ENCODE measurements at places on chromosomes 6 and 20.

- DNase-seq: no peak
Measured at GRCh38 chr20:61953037-61954021, 112.4 kb downstream of the TAF4 start.

- no peak for DNase-seq
Measured at GRCh38 chr6:47016909-47017308, 25.2 kb downstream of the ADGRF1 start.

GRCh38 chr20:43238266-43238665 is 48.6 kb upstream of the PTPRT start:
- DNase-seq: no peak

- peak; percentile 78 for DNase-seq
Measured at GRCh38 chr6:161273274-161273751, 548 bp downstream of the AGPAT4 start.

- DNase-seq: no peak
Measured at GRCh38 chr6:49328051-49328744, 134.9 kb downstream of the MMUT start.

GRCh38 chr20:50040432-50041245 is 57.9 kb downstream of the SNAI1 start:
- DNase-seq: no peak

- no peak for DNase-seq
Measured at GRCh38 chr20:56014151-56014550, 8.8 kb upstream of the CBLN4 start.

GRCh38 chr6:133240511-133241085 is 559 bp upstream of the EYA4 start:
- no peak for DNase-seq

- no peak for DNase-seq
Measured at GRCh38 chr6:11744753-11745152, 33.9 kb downstream of the ADTRP start.

- DNase-seq: no peak
Measured at GRCh38 chr20:25084626-25085187, 2.8 kb upstream of the VSX1 start.

DNA sequence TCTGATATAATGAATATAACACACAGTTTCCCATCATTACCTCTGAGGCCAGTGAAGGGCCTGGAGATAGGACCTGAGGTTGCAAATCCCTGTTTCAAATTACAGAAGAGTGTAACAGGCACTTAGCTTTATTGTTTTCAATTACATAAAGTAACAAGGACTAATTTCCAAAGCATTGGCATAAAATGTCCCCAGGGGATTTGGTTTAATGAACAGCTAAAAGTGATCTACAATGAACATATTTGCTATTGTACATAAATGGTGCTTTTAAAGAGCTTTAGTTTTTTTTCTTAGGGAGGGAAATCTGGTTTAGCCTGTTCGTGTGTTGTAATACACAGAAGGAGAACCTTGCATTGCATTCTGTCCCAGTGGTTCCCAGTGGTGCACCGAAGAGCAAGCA is 54.4 kb downstream of the HMGN3 start:
- no peak for DNase-seq

Data from CD4-positive, alpha-beta memory T cell (primary cell).